Suprapubic skin (tissue), 4 donors: ENCODE measurements at places on chromosomes 16 and 17. TPM values are rescaled to one million over a fixed set of nuclear protein-coding genes. Genes with fewer than 3 reads are reported as not detected.

GRCh38 chr17:60613325-60613724 lies 13.3 kb downstream of the PPM1D start:
- no peaks in the 10 kb centered on the region for H3K36me3 ChIP-seq
- no peak overlapping the region for H3K27ac ChIP-seq
- no peak for DNase-seq
- H3K4me3 ChIP-seq, result no peak overlapping the region

DNA sequence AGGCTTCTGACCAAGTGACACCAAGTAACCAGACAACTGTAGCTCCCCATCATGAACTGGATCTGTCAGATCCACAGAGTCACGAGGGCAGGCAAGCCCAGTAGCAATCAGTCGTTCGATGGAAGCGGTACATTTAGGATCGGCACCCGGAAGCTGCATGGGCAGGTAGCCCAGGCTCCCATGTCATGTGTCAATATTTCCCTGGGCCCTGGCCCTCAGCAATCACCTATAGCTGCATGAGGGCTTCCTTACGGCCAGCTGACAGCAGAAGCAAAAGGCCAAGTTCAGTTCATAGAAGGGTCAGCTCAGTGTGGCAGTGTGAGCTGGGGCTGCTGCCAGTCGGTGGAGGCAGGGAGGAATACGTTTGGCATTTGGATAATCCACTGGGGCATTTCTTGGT lies 31.8 kb downstream of the MRPS23 start:
- no peak overlapping the region for H3K27ac ChIP-seq
- no peak overlapping the region for H3K4me3 ChIP-seq
- DNase-seq, result no peak
- H3K36me3 ChIP-seq, result no peaks in the 10 kb centered on the region
- no peaks in the 10 kb centered on the region for H3K4me1 ChIP-seq
- peaks cover 30% of the 10 kb centered on the region for H3K27me3 ChIP-seq

Gene IRF8
- 3.5 TPM for total RNA-seq

Gene KRTAP3-2
- not detected for total RNA-seq

Gene TMEM107
- 21.4 TPM for total RNA-seq
